Mesenteric fat pad (tissue), 1 donor: ENCODE measurements at places on chromosomes 12 and 14. TPM values are rescaled to one million over a fixed set of nuclear protein-coding genes. Genes with fewer than 3 reads are reported as not detected.

GRCh38 chr14:89114109-89114508 is 289.7 kb downstream of the TTC8 start:
- DNase-seq: no peak

DNA sequence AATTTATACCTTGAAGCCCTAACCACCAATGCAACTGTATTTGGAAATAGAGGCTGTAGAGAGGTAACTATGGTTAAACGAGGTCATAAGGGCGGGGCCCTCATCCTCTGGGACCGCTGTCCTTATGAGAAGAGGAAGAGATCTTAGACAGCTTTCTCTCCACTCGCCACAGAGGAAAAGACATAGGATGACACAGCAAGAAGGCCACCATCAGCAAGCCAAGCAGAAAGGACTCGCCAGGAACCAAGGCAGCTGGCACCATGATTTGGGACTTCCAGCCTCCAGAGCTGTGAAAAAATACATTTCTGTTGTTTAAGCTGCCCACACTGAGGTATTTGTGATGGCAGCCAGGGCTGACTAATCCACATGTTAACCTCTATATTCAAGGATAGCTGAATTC is 30.4 kb upstream of the BCAT1 start:
- DNase-seq: no peak

The COQ6 gene
- total RNA-seq: 17.1 TPM

DNA sequence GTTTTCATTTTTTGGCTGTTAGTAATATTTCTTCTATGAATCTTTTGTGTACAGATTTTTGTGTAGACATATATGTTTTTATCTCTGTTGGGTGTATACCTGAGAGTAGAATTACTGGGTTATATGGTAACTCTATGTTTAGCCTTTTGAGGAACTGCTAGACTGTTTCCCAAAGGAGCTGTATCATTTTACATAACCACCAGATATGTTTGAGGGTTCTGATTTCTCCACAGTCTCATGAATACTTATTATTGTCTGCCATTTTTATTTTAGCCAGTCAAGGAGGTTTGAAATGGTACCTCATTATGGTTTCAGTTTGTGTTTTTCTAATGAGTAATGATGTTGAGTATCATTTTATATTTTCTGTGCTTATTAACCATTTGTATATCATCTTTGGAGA is 1.9 kb downstream of the PCNX4 start:
- no peak for DNase-seq

The HELB gene
- total RNA-seq: 2.9 TPM
